ENCODE measurements at places on chromosomes 5 and 9.

DNA sequence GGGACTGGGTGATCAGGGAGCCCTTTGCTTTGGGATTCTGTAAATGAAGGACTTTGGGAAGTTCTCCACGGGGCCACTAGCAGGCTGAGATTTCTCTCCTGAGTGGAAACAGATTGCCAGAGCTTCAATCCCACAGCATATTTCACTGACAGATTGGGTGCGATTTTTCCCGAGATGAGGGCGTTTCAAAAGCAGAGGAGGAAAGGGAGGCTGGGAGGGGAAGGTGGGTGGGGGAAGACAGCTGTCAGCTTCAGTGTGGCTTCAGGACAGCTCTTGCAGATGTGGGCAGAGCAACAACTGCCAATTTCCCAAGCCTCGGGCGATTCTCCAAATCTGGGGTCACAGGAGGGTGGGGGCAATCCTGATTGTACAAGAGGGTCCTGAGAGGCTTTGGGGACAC lies 258.5 kb upstream of the ADRA1B start:
- DNase-seq, result no peak

- DNase-seq, result no peak
These were observed 74.0 kb upstream of the SLC25A51 start for GRCh38 chr9:37977851-37978480.

- peak; percentile 67 for DNase-seq
These were observed at the start of gene ADAMTS19 for GRCh38 chr5:129459777-129460671. TSS of gene ADAMTS19 (plus strand) at chr5:129460298. CDS start at chr5:129460392, 94 bp downstream.

GRCh38 chr5:95331358-95331757 lies 46.5 kb upstream of the MCTP1 start:
- DNase-seq, result no peak

DNA sequence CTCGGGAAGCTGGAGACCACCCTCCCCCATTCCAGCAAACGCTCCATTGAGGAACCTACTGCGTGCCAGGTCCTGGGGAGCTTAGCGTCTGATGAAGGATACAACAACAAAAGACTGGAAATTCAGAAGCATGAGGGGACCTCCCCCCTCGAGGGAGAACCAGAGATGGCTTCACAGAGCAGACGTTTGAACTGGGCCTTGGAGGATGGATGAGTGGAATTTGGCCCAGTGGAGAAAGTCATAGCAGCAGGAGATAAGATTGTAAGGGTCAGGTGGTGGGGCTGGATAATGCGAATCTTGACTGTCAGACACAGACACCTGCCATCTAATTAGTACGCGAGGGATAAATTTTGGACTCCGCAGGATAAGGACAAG lies 1.2 kb upstream of the SLC25A51 start:
- no peak for DNase-seq
